SW 1271 (cell line): ENCODE measurements at places on chromosomes 3 and 15.

GRCh38 chr3:111592936-111593335 lies 2.2 kb downstream of the ZBED2 start:
- DNase-seq: no peak

DNA sequence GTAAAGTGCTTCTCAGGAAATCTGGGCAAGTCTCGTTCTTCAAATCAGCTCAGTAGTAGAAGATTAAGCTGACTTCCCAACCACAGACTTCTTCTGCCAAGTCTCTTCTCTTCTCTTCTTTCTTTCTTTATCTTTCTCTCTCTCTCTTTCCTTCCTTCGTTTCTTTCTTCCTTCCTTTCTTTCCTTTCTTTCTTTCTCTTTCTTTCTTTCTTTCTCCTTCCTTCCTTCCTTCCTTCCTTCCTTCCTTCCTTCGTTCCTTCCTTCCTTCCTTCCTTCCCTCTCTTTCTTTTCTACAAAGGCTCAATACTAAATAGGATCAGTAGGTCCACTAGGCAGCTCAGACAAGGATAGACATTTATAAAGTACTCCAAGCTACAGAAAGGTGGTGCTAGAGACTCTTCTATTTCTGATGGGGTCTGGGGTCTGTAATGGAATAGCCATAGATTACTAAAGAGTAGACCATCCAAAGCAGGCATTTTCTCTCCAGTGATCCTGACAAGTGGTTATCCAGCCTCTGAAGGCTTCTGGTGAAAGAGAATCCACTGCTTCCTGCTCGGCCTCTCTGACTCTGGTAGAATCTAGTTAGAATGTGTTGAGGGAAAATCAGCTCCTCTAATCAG lies 100.8 kb downstream of the TPRG1 start:
- DNase-seq: no peak

- no peak for DNase-seq
These were observed 179.5 kb upstream of the CD96 start for GRCh38 chr3:111362381-111363009.

GRCh38 chr15:34889476-34889875 lies 80.1 kb downstream of the AQR start:
- DNase-seq: no peak

DNA sequence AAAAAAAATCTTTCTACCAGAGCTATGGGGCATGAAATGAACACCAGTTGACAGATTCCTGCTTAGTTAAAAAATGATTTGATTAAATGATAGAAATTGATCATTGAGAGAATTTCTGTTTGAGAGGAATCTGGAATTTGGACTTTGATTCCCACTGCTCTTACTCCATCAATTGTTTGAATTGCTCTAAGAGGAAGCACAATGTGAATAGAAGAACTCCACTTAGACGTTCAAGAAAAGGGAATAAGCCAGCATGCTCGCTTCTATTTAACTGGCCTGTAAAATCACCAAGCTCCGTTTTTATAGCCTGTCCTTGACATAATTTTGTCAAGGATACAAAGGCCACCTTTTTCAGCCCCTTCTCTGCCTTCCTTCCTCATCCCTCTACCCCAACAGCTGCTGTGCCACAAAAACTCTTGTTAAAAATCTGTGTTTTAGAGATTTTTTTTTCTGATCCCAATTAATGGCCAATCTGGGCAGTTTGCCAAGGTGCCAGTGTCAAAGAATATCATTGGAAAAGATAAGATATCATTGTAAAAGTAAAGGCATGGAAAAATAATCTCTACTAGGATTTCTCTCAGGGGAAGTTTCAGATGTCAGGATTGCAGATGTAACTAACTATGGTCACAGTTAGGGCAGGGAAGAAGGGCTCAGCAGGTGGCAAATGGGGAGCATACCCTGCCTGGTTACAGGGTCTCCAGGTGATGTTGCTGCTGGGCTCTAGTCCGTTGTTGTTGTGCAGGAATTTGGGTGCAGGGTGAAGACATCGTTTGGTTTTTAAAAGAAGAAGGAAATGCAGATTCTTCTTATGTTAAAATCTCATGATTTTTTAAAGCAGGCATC lies 301.8 kb upstream of the PDZRN3 start:
- no peak for DNase-seq

GRCh38 chr15:52067545-52067926 lies 45.0 kb downstream of the BCL2L10 start:
- no peak for DNase-seq

- DNase-seq: no peak
These were observed 24.5 kb upstream of the BCL6 start for GRCh38 chr3:187769771-187770170.

DNA sequence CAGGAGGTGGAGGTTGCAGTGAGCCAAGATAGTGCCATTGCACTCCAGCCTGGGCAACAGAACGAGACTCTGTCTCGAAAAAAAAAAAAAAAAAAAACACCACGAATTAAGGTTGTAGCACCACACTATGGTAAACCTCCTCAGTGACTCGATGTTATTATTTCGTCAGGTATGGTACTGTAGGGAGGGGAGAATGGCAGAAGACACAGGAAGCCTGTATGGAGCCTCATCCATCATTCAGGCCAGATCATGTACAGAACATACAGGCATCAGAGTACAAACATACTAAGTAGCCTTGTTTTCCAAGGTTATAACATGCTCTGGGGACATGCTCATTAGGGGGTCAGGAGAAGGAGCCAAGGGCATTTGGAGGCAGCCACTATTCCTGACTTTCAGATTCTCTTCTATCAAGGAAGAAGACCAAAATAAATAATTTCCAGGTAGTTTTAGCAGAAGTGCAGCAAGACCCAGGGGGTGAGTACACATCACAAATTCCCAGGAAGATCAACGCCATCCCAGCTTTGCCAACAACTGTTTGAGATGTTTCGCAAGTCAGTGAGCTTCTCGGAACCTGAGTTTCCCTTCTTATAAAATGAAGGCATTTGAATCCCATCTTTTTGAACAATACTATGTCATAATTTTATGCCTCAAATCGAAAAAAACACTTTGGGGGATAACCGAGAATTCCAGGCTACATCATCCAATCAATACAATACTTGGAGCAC lies 79.8 kb downstream of the FOXP1 start:
- no peak for DNase-seq

- no peak for DNase-seq
These were observed 40.7 kb downstream of the SERPINI1 start for GRCh38 chr3:167776066-167776685.

- DNase-seq: no peak
These were observed 84.3 kb upstream of the THRB start for GRCh38 chr3:24578951-24579421.

DNA sequence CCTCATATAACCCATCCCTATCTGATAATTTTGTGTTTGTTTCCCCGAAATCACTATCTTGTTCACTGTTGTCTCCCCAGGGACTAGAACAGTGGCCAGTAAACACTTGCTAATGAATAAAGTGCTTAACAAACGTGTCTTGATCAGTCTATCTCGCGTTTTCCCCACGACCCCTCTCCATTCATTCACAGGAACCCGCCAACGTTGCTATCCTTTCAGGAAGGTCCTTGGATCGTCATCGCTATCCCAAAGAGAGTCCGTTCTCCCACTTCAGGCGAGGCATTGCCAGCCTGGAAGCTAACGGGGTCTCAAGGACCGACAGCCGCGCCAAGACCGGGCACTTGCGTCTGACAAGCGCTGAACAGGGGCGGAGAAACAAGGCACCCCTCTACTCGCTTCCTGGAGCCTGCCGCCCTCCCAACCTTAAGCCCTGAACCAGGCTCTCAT lies 344 bp downstream of the LINS1 start:
- peak; percentile 53 for DNase-seq

- no peak for DNase-seq
These were observed 492.3 kb downstream of the DIPK2A start for GRCh38 chr3:144463911-144464310.

GRCh38 chr15:68797599-68798345 lies 22.9 kb downstream of the ANP32A start:
- no peak for DNase-seq

GRCh38 chr15:88187195-88187594 lies 69.3 kb downstream of the NTRK3 start:
- no peak for DNase-seq
